Stimulated activated CD4-positive, alpha-beta T cell treated with anti-CD3 and anti-CD28 coated beads, Interleukin-15, amount 100 ng/mL, for 24 hours (primary cell): ENCODE measurements at places on chromosomes 3 and 15.

DNA sequence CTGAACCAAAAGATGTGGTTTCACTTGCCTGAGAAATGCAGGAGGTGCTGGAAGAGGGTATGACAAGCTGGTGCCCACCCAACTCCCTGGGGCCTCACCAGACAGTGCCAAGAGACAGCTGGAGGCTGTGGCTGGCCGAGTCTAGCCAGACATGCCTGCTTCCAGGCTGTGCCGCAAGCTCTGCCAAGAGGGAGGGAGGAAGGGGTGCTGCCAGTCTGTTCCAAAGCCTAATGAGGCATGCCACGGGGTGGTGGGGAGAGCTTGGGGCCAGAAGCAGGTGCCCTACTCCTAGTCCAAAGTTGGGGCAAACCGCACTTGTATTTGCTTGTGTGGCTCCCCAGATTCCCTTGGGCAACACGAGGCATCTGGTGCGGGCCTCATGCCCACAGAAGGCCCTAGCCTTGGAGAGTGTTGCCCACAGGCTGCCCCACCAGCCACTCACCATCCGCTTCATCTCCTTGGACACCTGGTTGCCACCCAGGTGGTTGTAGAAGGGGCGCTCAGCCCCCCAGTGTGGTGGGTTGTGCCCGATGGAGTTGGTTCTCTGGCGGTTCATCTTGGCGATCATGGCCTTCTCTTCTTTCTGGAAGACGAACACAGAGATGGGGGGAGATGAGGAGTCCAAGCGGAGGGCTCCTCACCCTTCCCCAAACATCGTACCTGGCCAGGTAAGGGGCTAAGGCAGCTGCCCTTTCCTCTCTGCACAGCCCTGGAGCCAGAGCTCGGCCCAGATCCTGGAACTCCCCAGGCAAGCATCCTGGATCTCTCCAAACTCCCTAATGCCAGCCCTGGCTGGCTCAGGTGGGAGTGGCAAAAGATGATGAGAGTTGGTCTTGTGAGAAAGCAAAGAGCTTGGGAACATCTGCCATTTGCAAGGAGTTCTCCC is 123.4 kb downstream of the SEC22A start:
- DNase-seq: no peak

DNA sequence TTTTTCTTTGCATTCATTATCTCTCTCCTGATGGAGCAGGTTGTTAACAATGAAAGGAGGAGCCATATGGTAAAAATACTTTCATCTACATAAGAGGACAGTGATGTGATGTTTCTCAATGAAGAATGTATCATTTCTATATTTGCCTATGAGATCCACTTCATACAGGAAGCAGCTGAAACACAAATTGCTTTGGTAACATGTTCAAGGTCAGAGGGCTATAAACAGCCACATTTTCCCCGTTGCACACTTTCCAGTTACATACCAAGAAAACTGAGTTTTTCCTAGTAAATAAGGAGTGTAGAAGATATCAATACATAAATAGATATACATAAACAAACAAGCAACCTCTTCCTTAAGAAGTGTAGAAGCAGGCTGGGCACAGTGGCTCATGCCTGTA is 32.6 kb upstream of the GYG1 start:
- no peak for DNase-seq

- DNase-seq: no peak
These were observed 98.1 kb downstream of the CORO2B start for GRCh38 chr15:68676926-68677325.

DNA sequence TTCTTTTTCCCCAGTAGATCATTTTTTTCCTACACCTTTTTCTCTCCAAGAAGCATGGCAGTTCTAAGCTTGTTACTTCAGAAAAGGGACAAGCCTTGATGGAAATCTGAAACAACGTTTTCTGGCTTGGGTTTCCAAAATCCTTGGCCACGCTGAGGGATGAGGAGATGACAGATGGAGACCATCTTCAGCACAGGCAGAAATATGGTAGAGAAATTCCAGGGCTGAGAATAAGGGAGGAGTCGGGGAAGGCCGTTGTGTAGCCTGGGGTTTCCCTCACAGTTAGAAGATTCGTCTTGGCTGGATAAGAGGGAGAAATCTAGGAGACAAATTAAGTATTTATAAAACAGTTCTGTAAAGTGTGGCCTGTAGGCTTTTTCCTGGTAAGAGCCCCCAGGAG is 33.9 kb upstream of the STT3B start:
- DNase-seq: no peak

DNA sequence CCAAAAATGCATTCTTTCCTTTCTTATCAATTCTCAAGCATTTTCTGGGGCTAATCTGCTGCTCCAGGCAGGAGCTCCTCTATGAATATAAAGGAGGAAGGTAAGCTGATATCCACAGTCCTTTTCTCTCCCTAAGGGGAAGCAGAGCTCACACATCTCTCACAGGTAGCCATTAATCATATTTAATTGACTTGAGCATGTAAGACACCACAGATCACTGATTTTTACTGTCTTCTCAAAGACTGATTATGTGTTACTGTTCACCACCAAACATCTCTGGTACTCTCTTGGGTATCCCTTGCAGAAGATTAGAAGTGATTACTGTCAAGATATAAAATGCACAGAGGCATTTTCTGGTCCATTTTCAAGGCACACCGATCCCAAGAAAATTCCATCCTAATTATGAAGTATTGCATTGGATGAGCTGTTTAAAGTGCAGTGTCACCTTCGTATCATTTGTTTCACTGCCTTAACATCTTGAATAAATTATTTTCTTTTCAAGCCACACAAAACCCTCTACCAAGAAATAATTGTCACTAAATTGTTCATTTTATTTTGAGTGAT is 100.7 kb downstream of the ARPP21 start:
- no peak for DNase-seq

DNA sequence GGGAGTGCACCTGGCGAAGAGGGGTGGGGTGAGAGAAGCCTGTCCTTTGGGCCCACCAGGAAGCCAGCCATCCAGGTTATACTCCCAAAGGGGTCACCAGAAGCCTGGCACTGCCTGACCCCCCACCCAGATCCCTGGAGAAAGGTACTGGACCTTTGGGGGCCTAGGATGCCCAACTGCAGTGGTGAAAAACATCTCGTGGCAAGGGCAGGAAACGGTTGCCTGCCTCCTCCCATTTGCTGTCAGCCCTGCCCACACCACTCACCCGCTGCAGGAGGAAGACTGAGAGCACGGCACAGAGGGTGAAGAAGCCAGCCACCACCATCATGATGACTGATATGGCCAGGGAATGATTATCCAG is 2.2 kb upstream of the ULK3 start:
- DNase-seq: peak; percentile 70

- peak; percentile 65 for DNase-seq
These were observed 7.0 kb downstream of the GNAI2 start for GRCh38 chr3:50242851-50243542.

GRCh38 chr3:18558507-18558906 is 133.4 kb upstream of the SATB1 start:
- peak; percentile 13 for DNase-seq

- peak; percentile 5 for DNase-seq
These were observed 16.6 kb upstream of the EHHADH start for GRCh38 chr3:185270262-185270955.

DNA sequence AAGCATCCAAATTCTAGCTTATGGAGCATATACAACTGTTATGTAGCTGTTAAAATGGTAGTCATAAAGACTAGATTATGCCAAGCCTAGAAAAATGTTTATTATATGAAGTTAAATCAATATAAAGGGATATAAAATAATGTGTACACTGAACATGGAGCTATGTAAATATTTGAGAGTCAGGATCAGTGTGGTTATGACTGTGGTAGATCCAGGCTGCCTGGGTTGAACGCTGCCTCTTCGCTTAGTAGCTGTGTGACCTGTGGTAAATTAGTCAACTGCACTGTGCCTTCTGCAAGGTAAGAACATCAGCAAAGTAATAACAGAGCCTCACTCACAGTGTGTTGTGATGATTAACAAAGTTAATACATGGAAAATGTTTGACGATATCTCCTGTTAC is 212.2 kb downstream of the RBMS3 start:
- no peak for DNase-seq

- no peak for DNase-seq
These were observed 125.7 kb downstream of the EEFSEC start for GRCh38 chr3:128278761-128279600.

- DNase-seq: no peak
These were observed 84.6 kb upstream of the DPH6 start for GRCh38 chr15:35630532-35630931.

DNA sequence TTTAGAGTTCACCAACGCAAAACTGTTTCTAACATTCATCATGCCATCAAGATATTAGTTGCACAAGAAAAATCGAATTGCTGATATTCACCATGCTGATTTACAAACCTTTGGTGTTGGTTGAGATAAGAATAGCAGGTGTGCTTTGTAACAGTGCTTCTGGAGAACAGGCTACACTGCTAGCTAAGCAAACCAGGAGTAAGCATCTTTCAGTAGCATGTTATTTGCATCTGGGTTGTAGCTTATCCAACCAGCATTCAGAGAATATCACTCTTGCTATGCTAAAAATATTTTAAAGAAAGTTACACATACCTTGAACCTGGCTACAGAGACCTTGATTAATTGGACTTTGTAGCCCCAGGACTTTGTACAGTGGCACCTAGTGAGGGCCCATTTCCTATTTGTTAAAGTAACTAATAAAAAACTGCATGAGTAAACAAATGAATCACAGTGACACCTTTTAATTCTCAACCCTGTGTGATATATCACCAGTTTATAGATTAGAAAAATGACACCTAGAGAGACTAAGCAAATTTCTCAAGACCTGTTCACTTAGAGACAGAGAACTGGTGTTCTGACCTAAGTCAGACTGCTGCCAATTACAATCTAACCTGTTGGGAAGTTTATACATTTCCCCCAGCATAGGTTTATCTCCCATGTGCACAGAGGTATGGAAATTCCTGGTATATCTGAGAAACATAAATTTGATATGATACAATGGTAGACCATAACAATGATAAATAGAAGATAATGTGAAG is 435.5 kb upstream of the TGFBR2 start:
- no peak for DNase-seq

GRCh38 chr3:31193871-31194270 is 299.4 kb upstream of the GADL1 start:
- DNase-seq: no peak

- DNase-seq: no peak
These were observed 246.8 kb upstream of the ALCAM start for GRCh38 chr3:105119801-105120340.
